Endothelial cell of coronary artery (primary cell): ENCODE measurements at places on chromosomes 6 and 20. TPM values are rescaled to one million over a fixed set of nuclear protein-coding genes. Genes with fewer than 3 reads are reported as not detected.

Gene ABHD16B
- total RNA-seq: not detected in 2 replicates

Gene CARMIL1
- 2.2 and 7.0 TPM in 2 replicates for total RNA-seq

Gene FAM110A
- 2.5 TPM in 2 replicates for total RNA-seq

Gene HLA-DRA
- not detected in 2 replicates for total RNA-seq

Gene TCF21
- 0.19 TPM in 1 of 2 replicates, not detected in the other for total RNA-seq

Gene SNX9
- 32.3 and 33.2 TPM in 2 replicates for total RNA-seq

Gene RWDD1
- 21.1 and 23.5 TPM in 2 replicates for total RNA-seq

Gene RAB44
- total RNA-seq: under 0.01 TPM in 2 replicates
